ENCODE measurements at places on chromosomes 2 and 18. TPM values are rescaled to one million over a fixed set of nuclear protein-coding genes. Genes with fewer than 3 reads are reported as not detected.

Gene SETBP1
- 1.2 TPM for polyA plus RNA-seq

Gene CKAP2L
- polyA plus RNA-seq, result under 0.01 TPM

Gene CYP27C1
- 0.55 TPM for polyA plus RNA-seq

Gene PLEKHH2
- polyA plus RNA-seq, result 0.69 TPM

Gene ERBB4
- polyA plus RNA-seq, result under 0.01 TPM

Gene LIMS2
- polyA plus RNA-seq, result 40.6 TPM

Data from sigmoid colon (tissue), 7 donors.